Stimulated activated CD4-positive, alpha-beta T cell treated with anti-CD3 and anti-CD28 coated beads, Interleukin-2, amount 100 ng/mL, for 48 hours (primary cell): ENCODE measurements at places on chromosomes 5 and 9.

DNA sequence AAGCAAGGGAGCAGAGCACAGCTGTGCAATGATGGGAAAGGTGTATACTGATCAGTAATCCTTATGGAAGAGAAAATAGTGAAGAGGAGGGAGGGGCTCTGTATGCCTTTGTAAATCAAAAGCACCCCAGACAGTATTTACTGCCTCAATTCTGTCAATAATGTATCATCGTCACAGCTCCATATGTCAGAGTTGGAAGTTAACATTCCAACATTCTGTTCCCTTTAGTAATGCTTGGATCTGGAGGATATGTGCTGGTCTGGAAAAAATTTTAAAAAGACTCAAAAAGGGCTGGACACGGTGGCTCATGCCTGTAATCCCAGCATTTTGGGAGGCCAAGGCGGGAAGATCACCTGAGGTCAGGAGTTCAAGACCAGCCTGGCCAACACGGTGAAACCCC, 310.4 kb downstream of the ACTL7B start:
- no peak for DNase-seq

DNA sequence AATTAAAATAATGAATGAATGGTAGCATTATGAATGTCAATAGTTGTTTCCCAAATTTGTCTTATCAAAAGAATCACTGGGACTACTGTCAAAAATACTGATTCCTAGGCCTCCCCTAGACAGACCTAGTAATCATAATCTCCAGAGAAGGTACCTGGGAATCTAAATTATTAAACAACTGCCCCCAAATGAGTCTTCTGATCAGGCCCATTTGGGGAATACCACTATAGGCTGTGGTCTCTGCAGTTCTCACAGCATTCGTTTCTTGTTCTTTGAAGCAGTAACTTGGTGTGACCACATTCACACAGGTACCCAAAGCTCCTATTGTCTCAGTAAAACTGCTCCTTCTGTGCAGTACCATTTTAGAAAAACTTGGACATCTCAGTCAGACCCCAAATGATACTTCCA, 230.9 kb downstream of the PIK3R1 start:
- DNase-seq: no peak

DNA sequence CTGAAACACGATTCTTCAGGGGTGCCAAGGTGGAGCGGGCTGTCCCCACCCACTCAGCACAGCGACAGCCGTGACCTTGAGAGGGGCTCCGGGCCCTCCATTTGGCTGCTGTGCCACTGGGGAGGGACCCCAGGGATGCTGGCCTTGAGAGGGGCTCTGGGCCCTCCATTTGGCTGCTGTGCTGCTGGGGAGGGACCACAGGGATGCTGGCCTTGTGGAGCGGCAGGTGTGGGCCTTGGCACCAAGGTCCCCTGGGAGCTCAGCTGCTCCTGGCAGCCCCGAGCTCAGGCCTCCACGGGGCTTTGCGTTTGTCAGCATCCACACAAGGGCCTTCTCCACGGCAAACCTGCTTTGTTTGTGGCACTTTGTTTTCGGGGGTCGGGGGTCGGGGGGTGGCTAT, 137.6 kb upstream of the LPCAT1 start:
- DNase-seq: no peak

- DNase-seq: no peak
These were observed 73.8 kb upstream of the KLF9 start for GRCh38 chr9:70488098-70488792.

GRCh38 chr5:137152616-137153015, 346.5 kb downstream of the SPOCK1 start:
- no peak for DNase-seq

- DNase-seq: no peak
These were observed 2127.3 kb upstream of the WWC1 start for GRCh38 chr5:166163996-166164610.

GRCh38 chr9:36997414-36997813, 36.7 kb downstream of the PAX5 start:
- DNase-seq: no peak

GRCh38 chr5:58542709-58543108, 40.2 kb upstream of the RAB3C start:
- DNase-seq: no peak

DNA sequence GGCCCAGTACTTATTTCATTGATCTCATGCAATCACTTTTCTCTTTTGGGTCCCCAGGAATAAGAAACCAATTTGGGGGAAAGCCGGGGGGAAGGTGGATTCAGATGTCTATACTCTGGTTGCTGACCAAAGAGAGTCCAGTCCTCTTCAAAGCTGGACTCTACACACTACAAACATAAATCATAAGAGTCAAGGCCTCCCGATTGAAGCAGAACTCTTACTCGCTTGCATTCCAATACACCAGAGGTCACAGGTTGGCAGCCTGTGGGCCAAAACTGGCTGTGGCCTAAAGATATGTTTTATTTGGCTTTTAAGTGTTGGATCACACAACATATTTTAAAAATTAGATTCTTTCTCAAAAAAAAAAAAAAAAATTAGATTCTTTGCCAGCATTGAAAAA, 311.4 kb upstream of the MSX2 start:
- DNase-seq: no peak

GRCh38 chr9:125494653-125494915, 212.4 kb downstream of the MAPKAP1 start:
- no peak for DNase-seq

- DNase-seq: no peak
These were observed 107.3 kb upstream of the IER5L start for GRCh38 chr9:129285382-129285781.

DNA sequence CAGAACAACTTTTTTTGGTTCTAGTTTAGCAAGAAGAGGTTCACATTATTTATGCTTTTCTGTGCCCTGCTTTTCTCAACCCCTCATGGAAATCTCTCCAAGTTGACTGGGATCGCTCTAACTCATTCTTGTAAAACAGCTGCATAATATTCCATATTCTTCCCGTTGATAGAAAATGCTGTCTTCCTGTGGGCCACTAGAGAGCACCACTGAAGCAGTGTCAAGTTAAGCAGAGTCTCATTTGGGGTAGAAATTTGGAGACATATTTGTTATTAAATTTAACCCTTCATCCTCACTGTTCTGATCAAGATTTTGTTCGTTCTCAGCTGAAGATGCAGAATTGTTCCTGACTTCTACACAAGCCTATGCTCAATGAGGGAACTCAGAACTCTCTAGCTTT, 140.1 kb downstream of the CEMIP2 start:
- DNase-seq: no peak

DNA sequence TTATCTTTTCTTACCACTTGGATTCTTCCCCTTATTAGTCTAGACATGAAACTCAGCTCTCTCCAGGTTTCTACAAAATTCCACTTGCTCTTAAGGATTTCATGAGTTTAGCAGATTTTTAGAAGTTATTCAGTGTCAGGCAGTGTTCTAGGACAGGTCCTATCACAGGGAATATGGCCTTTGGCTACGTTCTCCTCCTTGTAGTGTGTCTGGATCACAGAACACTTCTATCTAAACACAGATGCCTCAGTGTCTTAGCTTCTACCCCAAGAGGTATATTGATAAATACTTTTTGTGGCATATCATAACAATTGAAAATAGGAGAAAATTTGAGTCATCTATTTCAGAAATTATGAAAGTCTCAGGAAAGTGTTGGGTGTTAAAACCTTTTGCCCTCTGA, 15.6 kb downstream of the RAB3C start:
- DNase-seq: no peak
